ENCODE measurements at places on chromosomes 2 and 18.

- DNase-seq = no peak
- peaks cover 2% of the 10 kb centered on the region for H3K36me3 ChIP-seq
- H3K4me1 ChIP-seq = peaks cover 15% of the 10 kb centered on the region
These were observed 2.0 kb downstream of the WDFY1 start for GRCh38 chr2:223943135-223943534.

- H3K36me3 ChIP-seq = no peaks in the 10 kb centered on the region
- no peaks in the 10 kb centered on the region for H3K4me1 ChIP-seq
- no peaks in the 10 kb centered on the region for H3K27me3 ChIP-seq
- no peak within 1 kb of the TSS for H3K4me3 ChIP-seq
- H3K27ac ChIP-seq = no peak within 1 kb of the TSS
These were observed at the start of gene SMYD1 for GRCh38 chr2:88067598-88067997. SMYD1 (plus strand) TSS chr2:88067825; CDS start chr2:88067865, 40 bp downstream.

DNA sequence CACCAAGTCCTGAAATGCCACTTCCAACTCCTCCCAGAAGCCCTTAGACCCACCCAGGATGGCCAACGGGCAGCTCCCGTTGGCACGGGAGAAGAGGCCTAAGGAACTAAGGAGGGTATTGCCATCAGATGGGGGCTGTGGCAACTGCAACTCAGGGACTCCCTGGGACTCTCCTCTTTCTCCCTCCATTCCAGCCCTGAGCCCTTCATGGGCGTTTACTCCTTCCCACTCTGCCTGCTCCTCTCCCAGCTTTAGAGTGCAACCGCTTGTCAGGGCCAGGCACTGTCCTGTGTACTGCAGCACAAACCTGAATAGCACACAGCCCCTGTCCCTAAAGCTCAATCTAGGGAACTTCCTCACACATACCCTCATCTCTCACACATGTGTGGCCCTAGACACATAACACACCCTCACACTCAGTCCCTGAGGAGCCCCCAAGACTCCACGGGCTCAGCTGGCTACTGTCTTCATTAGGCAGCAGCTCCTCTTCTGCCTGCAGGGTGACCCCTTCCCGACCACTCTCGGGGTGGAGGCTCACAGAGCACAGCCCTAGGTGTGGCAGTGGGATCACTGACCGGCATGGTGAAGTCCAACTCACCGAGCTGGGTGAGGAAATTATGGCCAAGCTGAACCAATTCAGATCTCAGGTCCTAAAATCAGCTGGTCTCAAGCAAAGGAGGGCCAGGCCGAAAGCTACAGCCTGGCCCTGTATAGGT lies 316.3 kb downstream of the CELF4 start:
- peaks cover 4% of the 10 kb centered on the region for H3K4me1 ChIP-seq
- no peaks in the 10 kb centered on the region for H3K36me3 ChIP-seq
- no peak overlapping the region for H3K27ac ChIP-seq
- no peak overlapping the region for H3K4me3 ChIP-seq
- no peak for DNase-seq
- H3K27me3 ChIP-seq = peaks cover 2% of the 10 kb centered on the region

DNA sequence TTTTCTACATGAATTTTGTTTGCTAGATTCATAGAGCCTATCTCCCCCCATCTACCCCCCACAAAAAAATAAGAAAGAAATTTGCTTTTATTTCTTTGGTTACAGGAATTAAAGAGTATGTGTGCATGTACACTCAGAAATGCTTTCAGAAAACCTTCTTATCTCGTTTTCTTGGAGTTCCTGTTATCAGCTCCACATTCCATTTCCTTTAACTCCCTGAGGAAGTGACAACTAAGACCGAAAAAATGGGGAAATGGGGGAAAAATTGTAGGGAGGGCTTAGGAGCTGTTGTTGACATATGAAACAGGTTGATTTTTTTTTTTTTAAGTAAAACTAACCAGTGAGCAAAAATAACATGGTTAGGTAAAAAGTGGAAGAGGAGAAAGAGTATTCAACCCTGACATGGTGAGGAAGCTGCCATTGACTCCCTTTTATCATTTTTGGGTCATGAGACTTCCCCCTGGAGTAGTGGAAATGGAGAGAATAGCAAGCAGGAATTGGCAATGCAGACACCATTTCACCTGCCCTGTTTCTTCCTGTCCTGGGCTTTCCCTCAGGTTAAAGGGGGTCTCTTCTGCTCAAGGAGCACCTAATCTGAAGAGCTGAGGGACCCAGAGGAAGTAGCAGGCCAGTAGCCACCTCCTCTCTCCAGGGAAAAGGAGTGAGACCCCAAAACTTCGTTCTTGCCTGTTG lies 93.5 kb downstream of the OSBPL6 start:
- H3K4me3 ChIP-seq = no peak overlapping the region
- no peak overlapping the region for H3K27ac ChIP-seq
- no peak for DNase-seq
- H3K27me3 ChIP-seq = no peaks in the 10 kb centered on the region
- H3K36me3 ChIP-seq = no peaks in the 10 kb centered on the region

DNA sequence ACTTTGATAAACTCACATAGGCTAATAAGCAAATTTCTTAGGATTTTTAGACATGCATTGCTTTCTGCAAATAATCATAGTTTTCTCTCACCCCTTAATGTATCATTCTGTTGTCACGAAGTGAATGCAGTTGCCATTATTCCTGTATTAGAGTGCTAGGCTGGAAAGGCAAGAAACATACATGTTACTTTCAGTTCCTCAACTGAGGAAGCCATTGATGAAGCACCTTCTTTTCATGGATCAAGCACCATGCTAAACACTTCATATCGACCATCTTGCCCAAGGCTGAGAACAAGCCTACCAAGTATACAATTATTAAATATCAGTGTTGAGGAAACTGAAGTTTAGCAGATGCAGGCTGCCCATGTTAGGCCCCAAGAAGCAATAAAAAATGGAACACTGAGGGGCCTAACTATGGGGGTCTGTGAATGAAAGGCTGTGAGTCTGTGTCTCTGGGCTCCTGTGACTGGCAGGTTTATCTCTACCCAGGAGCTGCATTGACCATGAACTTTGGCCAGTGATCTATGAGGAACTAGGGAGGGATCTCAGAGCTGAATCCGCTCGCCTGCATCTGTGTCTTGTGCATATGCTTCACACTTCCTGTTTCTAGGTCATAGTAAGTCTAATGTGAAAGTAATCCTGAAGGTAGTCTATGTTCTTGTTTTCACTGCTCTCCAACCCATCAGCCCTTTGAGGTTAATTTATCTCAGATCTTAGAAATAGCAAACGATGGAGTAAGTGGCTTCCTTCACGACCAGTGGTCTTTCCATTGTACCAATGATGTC lies 16.0 kb upstream of the TSPYL6 start:
- DNase-seq = peak; percentile 53
- H3K27ac ChIP-seq = no peak overlapping the region
- no peaks in the 10 kb centered on the region for H3K27me3 ChIP-seq
- H3K4me1 ChIP-seq = peaks cover 2% of the 10 kb centered on the region
- no peak overlapping the region for H3K4me3 ChIP-seq

DNA sequence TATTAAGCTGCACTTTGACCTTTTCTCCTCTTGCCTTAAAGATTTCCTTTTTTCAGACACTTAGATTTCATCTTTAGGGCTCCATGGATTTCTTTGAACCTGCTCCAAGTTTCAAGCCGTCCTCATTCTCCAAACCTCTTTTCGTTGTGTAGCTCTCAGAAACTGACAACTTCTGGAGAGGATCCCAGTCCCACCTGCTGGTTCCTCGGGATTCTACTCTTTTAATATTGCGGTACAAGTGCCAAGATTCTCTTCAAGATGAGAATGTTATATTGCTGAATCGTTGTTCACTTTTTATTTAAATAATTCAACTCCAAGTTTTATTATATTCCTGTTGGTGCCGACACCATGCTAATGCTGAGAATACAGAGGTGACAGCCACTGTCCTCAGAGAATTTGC lies 141.1 kb downstream of the CDH20 start:
- H3K4me1 ChIP-seq = no peaks in the 10 kb centered on the region
- no peak for DNase-seq
- no peak overlapping the region for H3K27ac ChIP-seq
- H3K36me3 ChIP-seq = no peaks in the 10 kb centered on the region
- H3K27me3 ChIP-seq = peaks cover 2% of the 10 kb centered on the region
- H3K4me3 ChIP-seq = no peak overlapping the region

DNA sequence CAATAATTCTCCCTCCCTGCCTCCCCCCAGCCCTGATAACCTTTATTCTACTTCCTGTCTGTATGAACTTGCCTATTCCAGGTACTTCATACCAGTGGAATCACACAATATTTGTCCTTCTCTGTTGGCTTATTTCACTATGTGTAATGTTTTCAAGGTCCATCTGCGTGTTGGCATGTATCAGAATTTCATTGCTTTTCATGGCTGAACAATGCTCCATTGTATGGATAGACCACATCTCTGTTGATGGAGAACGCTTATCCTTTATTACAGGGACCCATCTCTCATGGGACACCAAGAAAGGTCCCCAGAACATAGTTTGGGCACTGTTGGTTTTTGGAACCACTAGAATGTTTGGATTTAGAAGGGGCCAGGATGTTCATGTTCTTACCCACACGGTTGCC lies 40.2 kb downstream of the ATOH8 start:
- H3K4me1 ChIP-seq = peaks cover 17% of the 10 kb centered on the region
- no peak for DNase-seq
- H3K36me3 ChIP-seq = no peaks in the 10 kb centered on the region
- H3K4me3 ChIP-seq = no peak overlapping the region
- no peak overlapping the region for H3K27ac ChIP-seq
- H3K27me3 ChIP-seq = peaks cover 2% of the 10 kb centered on the region

DNA sequence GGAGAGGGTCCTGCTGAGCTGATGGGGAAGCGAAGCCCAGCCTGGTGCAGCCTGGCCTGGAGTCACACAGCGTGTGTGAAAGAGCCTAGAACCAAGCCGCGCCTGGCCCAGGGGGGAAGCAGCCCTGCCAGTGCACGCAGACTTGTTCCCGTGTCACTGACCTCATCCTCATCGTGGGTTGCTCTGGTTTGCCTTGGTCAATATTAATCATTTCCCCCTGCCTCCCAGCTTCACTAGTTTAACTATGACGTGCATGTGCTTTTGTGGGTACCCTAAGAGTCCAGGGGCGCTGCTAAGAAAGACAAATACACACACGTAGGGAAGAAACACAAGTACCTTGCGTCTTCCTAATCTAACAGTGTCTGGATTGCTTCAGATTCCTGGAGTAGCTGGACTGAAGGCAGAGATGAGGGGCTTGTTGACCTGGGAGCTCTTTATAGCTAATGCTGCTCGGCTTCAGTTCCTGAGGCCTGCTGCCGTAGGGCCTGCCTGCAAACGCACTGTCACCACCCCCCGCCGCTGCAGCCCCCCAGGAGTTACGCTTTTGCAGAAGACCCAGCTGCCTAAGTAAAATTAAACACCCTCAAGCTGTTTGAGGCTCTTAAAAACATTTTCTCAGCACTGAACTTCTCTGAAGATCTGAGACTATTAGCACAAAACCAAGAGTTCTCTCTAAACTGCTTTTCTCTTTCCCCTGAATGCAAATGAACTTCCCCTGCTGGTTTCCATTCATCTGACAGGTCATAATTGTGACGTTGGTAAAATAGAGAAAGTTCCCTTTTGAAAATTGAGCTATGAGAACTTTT lies 159.2 kb downstream of the FAM210A start:
- H3K4me3 ChIP-seq = no peak overlapping the region
- H3K36me3 ChIP-seq = no peaks in the 10 kb centered on the region
- H3K4me1 ChIP-seq = peaks cover 64% of the 10 kb centered on the region
- DNase-seq = peak; percentile 76
- H3K27ac ChIP-seq = peak overlapping the region; percentile 78

GRCh38 chr2:181500201-181500600 lies 43.0 kb downstream of the ITGA4 start:
- H3K27ac ChIP-seq = no peak overlapping the region
- DNase-seq = no peak
- no peaks in the 10 kb centered on the region for H3K27me3 ChIP-seq
- peaks cover 24% of the 10 kb centered on the region for H3K36me3 ChIP-seq
- H3K4me3 ChIP-seq = no peak overlapping the region

DNA sequence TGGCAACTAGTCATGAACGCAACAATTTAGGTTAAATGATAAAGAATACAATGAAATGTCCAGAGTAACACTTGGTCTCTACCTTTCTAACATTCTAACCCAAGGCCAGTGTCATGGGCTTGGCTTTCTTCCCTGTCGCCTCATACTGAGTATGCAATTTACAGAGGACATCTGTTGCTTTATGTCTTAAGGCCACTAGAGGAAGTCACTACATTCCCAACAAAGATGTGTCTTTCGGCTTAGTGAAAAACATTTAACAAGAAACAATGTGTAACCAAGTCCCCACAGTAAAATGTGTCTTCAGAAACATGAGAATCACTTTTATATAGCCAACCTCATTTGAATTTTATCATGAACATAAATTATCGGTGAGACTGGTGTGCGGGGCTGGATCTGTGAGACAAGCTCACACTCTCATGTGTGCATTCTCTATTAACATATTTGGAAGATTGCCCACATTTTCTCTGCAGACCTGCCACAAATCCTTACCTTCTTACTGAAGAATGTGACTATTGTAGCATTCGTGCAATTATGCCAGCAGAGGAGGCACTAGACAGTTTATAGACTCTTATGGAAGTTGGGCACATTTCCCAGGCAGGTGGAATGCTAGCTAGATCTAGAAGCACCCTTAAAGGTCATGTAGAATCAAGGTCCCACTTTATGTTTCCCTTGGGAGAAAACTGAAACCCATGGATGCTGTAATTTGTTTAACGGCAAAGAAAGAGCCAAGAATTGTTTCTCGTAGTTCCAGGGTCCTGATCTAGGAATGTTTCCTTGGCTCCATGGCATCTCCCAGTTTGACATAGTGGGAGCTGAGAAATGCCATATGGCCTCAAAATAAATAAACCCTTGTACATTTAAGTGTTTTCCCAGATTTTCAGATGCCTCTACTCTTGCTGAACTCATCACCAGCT lies 101.8 kb downstream of the CD226 start:
- no peak overlapping the region for H3K4me3 ChIP-seq
- H3K27me3 ChIP-seq = no peaks in the 10 kb centered on the region
- H3K36me3 ChIP-seq = no peaks in the 10 kb centered on the region
- no peak for DNase-seq
- H3K27ac ChIP-seq = no peak overlapping the region

GRCh38 chr18:49344096-49344495 lies 116.3 kb downstream of the DYM start:
- no peak overlapping the region for H3K27ac ChIP-seq
- H3K36me3 ChIP-seq = no peaks in the 10 kb centered on the region
- peak; percentile 41 for DNase-seq
- H3K27me3 ChIP-seq = no peaks in the 10 kb centered on the region

GRCh38 chr18:57527556-57528229 lies 58.8 kb downstream of the FECH start:
- H3K27me3 ChIP-seq = no peaks in the 10 kb centered on the region
- DNase-seq = no peak
- H3K4me1 ChIP-seq = peaks cover 10% of the 10 kb centered on the region
- H3K36me3 ChIP-seq = no peaks in the 10 kb centered on the region
- H3K4me3 ChIP-seq = no peak overlapping the region
- H3K27ac ChIP-seq = no peak overlapping the region

All from common myeloid progenitor, CD34-positive (primary cell).